CD4-positive, alpha-beta memory T cell (primary cell): ENCODE measurements at places on chromosomes 12 and 14. TPM values are rescaled to one million over a fixed set of nuclear protein-coding genes. Genes with fewer than 3 reads are reported as not detected.

B4GALNT3 gene
- polyA plus RNA-seq: 0.18 TPM

BIN2 gene
- 309 TPM for polyA plus RNA-seq

INHBC gene
- not detected for polyA plus RNA-seq

KRT5 gene
- not detected for polyA plus RNA-seq

NOVA1 gene
- polyA plus RNA-seq: not detected

CD163 gene
- not detected for polyA plus RNA-seq

SMIM41 gene
- not detected for polyA plus RNA-seq

ARHGEF40 gene
- polyA plus RNA-seq: 0.52 TPM

GPR135 gene
- 0.24 TPM for polyA plus RNA-seq

- DNase-seq: no peak
Measured at GRCh38 chr12:68349220-68349621, 17.1 kb upstream of the MDM1 start.

GRCh38 chr12:46686267-46686942 lies 139.4 kb downstream of the SLC38A4 start:
- no peak for DNase-seq

DNA sequence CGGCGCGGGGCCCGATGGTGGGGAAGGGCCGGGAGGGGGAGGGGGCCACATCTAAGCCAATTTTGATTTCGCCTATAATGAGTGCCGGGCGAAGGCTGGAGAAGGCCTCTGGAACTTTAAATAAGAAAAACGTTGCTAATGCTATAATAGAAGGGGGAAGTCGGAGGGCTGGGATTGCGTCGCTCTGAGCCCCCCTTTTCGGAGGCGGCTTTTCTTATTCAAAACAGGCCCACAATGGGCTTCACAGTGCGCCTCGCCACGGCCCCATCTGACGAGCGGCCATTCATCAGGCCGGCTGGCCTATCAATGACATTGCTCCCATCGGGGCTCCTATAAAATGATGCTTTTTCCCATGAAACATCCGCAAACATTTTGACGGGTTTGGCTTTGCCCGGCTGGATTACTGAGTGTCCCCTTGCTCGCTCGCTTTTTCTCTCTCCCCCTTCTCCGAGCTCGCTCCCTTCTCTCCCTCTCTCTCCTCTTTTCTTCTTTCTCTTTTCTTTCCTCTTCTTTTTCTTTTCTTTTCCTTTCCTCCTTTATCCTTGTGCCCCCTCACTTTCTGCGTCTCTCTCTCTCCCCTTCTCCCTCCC lies at the start of gene RFX4:
Gene RFX4 (plus strand): TSS at position 364 of the 590 bp plus-strand sequence. CDS start 317 bp downstream, outside the sequence.
- no peak for DNase-seq

DNA sequence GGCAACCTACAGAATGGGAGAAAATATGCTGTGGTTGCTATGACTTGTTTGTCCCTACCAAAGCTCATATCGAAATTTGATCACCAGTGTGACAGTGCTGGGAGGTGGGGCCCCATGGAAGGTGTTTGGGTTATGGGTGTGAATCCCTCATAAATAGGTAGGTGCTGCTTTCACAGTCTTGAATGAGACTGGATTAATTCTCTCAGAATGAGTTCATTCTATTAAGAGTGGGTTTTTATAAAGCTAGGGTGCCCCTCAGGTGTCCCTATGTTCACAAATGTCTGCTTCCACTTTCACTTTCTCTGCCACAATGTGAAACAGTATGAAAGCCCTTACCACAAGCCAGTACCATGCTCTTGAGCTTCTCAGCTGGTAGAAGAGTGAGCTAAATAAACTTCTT lies 133.5 kb downstream of the CPNE8 start:
- peak; percentile 10 for DNase-seq

GRCh38 chr12:18165422-18165871 lies 75.5 kb upstream of the RERGL start:
- DNase-seq: peak; percentile 3

DNA sequence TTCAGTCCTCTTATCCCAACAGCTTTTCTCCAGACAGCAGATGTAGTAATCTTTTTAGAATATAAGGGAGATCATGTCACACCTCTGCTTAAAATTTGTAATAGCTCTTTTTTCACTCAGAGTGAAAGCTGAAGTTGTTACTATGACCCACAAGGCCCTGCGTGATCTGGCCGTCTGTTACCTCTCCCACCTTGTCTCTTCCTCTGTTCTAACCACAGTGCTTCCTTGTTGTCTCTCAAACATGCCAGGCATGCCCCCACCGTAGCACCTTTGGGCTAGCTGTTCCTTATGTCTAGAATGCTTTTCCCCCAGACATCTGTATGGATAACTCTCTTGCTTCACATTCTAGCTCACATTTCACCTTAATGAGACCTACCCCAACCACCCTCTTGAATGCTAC lies 6.5 kb downstream of the NECAP1 start:
- peak; percentile 56 for DNase-seq

DNA sequence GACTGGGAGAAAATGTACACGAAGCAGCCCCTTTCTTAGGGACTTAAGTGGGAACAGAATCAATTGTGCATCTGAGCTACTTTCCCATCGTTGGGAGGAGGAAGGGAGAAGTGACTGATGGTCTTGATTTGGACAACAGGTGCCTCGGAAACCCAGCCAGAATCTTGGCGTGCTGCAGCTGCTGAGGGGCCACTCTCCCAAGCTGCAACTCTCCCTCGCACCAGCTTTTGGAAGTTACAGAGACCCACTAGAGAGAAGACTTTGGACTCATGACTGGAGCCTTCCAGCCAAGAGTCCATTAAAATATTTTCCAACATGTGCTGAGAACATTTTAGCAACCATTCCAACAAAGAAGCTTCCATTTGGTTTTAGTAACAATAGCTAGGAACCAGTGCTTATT lies 52.3 kb downstream of the GNS start:
- DNase-seq: no peak

DNA sequence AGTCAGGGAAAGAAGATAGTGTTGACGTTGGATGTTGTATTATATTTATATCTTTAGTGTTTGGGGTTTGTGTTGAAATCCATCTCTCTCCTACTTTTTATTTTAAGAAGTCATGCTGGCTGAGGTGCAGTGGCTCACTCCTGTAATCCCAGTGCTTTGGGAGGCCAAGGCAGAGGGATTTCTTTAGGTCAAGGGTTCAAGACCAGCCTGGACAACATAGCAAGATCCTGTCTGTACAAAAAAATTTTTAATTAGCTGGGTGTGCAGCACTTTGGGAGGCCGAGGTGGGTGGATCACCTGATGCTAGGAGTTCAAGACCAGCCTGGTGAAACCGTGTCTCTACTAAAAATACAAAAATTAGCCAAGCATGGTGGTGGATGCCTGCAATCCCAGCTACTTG lies 23.9 kb downstream of the A2ML1 start:
- DNase-seq: no peak

DNA sequence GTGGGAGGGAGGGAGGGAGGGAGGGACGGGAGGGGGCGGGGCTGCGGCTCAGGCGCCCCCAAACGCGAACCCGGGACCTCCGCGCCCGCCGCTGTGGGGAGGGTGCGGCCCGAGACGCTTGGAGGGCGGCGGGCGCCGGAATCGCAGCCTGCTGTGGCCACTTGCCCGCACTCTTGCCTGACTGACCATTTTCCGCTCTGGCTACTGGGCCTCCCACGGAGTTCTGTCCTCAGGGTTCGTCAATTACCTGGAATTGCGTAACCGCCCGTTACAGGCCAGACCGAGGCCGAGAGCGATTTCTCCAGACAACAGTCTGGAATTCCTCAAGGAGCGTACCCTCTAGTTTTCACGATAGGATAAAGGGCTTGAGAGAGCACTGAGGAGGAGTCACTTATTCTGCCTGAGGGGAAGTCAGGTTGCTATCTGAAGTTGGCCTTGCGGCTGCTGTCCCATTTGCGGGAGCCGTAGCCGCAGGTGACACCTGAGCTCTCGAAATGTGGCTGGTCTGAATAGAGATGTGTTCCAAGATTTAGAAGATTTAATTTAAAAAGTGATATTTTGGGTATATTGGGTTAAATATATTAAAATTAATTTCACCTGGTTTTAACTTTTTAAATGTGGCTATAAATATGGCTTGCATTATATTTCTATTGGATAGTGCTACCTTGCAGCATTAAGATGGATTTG lies 446 bp upstream of the ZNF641 start:
- peak; percentile 44 for DNase-seq

GRCh38 chr12:55653031-55653430 lies 16.3 kb downstream of the OR10P1 start:
- DNase-seq: peak; percentile 21

DNA sequence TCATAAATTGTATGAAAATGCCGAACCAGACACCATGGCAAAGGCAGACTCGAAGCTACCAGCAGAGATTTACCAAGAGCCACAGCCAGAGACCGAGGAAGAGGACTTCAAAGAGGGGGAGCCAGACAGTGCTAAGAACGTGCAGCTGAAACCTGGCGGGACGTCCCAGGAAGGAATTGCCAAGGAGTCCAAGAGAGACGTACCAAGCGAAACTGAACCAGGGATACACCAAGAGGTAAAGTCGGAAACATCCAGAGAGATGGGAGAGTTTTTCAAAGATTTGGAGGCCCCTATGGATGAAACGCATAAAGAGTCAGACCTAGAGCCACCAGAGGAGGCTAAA lies 294 bp downstream of the SAMD15 start:
- no peak for DNase-seq

DNA sequence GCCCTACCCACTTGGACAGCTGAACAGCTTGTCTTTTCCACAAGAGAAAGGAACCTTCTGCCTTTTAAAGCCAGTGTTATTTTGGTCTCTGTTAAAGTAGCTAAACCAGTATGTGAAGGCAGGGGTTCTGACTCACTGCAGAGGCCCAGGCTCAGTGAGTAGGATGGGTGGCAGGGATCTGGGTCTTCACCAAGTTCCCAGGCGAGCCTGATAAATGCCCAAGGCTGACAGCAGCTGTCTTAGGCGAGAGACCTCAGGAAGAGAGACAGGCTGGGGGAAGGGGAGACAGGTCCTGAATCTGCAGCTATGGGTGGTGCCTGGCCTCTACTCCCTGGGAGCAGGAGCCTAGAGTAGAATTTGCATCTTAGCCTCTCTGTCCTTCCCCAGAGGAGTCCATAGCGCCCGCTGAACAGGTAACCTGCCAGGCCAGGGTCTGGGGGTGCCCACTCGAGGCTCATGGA lies 18.1 kb upstream of the KIF26A start:
- no peak for DNase-seq

- no peak for DNase-seq
Measured at GRCh38 chr14:103418481-103418818, 33.2 kb downstream of the MARK3 start.

GRCh38 chr12:90036637-90037036 lies 328.0 kb upstream of the ATP2B1 start:
- DNase-seq: no peak

- DNase-seq: peak; percentile 35
Measured at GRCh38 chr12:12718853-12719252, 1.7 kb downstream of the CDKN1B start.

DNA sequence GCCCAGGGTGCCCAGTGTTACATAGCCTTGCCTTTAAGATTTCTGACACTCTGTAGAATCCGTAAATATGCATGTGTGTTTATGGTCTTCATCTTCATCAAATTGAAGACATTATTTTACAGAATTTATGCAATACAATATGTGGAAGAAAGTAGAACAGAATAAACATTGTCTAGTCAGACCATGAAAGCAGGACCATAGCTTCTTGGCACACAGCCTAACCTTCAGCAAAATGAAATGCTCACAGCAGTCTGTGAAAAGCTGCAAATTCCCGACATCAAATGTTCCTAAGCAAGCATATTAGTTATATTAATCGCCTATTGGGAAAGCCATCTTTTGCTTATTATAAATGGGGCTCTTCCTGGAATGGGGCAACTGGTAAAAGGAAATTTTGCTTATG lies 111.3 kb upstream of the GARIN2 start:
- no peak for DNase-seq

GRCh38 chr12:44774815-44775411 lies 101.2 kb downstream of the NELL2 start:
- peak; percentile 44 for DNase-seq

GRCh38 chr12:112096070-112096469 lies 12.5 kb downstream of the NAA25 start:
- DNase-seq: no peak

DNA sequence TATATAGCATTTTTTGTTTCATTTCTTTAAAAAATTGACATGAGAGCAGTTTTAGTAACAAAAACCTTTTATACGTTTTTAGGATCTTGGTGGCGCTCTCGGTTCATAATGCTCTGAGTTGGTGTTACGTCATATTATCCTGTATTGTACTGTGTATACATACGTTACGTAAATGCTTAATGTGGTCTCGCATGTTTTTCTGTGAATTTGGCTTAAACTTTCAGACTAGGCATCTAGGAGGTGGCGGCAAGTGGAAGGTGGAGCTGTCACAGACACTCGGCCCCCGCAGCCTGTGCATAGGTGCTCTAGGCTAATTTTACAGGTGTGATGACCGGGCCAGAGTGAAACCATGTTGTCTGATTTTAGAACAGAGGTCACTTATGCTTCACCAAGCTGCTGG lies 60.0 kb downstream of the PPP2R5C start:
- DNase-seq: peak; percentile 90

GRCh38 chr14:32129124-32129523 lies 52.0 kb downstream of the ARHGAP5 start:
- no peak for DNase-seq

DNA sequence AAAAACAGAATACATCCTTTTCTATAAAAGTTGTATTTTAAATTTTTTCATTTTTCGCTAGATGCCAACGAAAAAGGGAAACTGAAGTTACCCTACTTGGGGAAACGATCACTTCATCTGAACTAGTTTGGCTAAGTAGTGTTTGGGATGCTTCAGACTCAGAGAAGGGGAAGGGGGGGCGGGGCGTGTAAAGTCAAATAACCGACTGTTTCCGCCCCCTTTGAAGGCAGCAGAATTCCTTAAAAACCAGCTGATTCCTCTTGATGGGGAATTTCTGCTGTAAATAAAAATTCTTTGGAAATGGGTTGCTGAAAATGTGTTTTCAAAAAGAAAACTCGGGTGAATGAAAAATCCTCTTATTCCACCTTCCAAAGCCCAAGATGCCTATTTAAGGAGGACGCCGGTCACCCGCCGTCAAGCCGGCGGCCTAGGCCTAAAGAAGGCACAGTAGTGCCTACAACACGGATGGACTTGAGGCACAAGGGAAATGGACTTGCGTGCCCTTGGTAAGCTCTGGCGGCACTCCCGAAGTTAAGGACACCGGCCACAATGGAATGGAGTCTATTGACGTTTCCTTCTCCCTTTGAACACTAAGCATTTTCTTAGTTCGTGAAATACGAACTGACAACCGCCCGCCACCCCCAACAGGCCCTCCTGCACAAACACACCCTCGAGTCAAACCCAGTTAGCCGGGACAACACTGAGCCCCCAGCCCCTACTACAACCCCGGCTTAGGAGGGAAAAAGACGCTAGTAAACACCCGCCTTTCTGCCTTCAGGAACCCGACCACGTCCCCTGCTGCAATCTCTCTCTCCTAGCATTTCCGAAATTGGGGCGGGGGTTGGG lies 1.9 kb downstream of the ATXN2 start:
- peak; percentile 14 for DNase-seq

GRCh38 chr14:98350213-98350612 lies 921.8 kb downstream of the BCL11B start:
- DNase-seq: no peak

- DNase-seq: peak; percentile 76
Measured at GRCh38 chr12:68591734-68592418, 18.8 kb upstream of the RAP1B start.

- no peak for DNase-seq
Measured at GRCh38 chr14:75493592-75494087, 28.6 kb upstream of the BATF start.

- DNase-seq: no peak
Measured at GRCh38 chr12:46814143-46814542, 11.7 kb downstream of the SLC38A4 start.

GRCh38 chr12:83130178-83130577 lies 443.5 kb downstream of the TMTC2 start:
- no peak for DNase-seq

- DNase-seq: no peak
Measured at GRCh38 chr12:112577473-112578329, 159.0 kb downstream of the PTPN11 start.
